ENCODE measurements at places on chromosomes 13 and 19.

GRCh38 chr13:26342898-26343297 is 89.0 kb downstream of the CDK8 start:
- no peak for DNase-seq

GRCh38 chr19:56124578-56124977 is 3.5 kb upstream of the ZNF787 start:
- DNase-seq = no peak

GRCh38 chr13:55652657-55653056 is 1488.1 kb upstream of the PRR20A start:
- no peak for DNase-seq

- no peak for DNase-seq
Observed at GRCh38 chr13:100019780-100020356, 38.3 kb downstream of the ZIC2 start.

- DNase-seq = no peak
Observed at GRCh38 chr13:97286317-97287046, 64.3 kb downstream of the MBNL2 start.

GRCh38 chr19:29450306-29450705 is 75.5 kb upstream of the VSTM2B start:
- no peak for DNase-seq

GRCh38 chr13:32713397-32713796 is 127.1 kb downstream of the PDS5B start:
- DNase-seq = no peak

DNA sequence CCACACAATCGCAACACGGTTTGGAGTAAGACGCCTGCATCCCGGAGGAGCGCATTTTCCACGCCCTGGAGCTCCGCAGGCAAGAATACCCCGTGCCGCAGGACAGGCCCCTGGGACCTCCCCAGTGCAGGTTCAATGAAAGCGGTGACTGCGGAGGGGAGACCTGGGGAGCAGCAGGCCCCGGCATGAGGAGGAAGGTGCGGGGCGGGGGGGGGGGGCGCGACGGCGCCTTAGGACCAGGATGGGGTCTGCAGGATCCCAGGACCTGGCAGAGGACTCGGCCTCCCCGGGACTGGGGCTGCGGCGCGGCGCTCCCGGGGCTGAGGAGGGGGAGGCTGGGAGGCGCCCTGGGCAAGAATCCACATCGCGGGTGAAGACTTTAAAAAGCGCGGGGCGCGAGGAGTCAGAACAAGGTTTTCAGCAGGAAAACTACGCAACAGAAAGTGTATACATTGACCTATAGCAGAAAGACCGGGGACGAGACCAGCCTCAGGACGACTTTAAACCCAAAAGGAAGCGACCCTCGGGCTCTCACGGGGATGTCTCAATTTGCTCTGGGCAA is 432 bp downstream of the ZNF611 start:
- no peak for DNase-seq

GRCh38 chr19:33299051-33299688 is 3.2 kb downstream of the CEBPA start:
- no peak for DNase-seq

- DNase-seq = peak; percentile 72
Observed at GRCh38 chr19:56751078-56751489, 79.5 kb upstream of the ZNF835 start.

- no peak for DNase-seq
Observed at GRCh38 chr13:99288089-99288488, 19.1 kb downstream of the GPR183 start.

DNA sequence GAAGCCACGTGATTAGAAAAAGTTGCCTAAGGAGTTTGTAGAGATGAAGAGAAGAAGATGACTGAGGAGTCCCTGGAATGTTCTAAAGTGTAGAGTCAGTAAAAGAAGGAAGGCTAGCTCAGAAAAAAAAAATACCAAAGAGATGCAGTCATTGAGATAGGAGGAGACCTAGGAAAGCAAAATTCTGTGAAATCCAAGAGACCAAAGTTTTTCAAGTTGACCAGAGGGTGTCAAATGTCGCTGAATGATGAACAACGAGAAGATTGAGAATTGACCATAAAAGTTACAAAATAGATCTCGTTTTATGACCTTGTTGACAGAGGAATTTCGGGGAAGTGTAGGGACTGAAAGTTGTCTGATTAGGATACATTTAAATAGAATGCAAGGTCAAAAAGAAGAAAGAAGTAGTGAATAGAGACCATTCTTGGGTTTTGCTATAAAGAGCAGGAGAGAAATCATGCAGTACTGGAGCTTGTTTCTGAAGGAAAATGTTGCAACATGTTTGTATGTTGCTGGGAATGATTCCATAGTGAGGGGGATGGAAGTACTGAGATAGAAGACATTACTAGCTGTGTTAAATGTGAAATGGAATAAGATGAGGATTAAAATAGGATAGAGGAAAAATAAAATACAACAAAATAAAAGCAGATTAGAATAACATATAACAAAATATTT is 30.2 kb upstream of the HTR2A start:
- DNase-seq = no peak

- DNase-seq = no peak
Observed at GRCh38 chr19:49565261-49565660, 15.1 kb downstream of the NOSIP start.

Data from head of caudate nucleus (tissue), 42 donors.